ENCODE measurements at places on chromosomes 1 and 21.
A peak's percentile ranks its signal among the peaks of the same experiment; 100 is the strongest.

- DNase-seq: no peak
These were observed 20.5 kb upstream of the THRAP3 start for GRCh38 chr1:36203554-36204346.

DNA sequence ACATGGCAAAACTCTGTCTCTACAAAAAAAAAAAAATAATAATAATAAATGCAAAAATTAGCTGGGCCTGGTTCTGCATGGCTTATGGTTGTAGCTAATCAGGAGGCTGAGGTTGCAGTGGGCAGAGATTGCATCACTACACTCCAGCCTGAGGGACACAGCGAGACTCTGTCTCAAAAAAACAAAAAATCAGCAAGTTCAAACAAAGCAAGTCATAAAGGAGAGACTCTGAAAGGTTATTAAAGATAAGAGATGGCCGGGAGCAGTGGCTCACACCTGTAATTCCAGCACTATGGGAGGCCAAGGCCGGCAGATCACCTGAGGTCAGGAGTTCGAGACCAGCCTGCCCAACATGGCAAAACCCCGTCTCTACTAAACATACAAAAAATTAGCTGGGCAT, 28.8 kb downstream of the COP1 start:
- no peak for DNase-seq

- peak; percentile 77 for DNase-seq
These were observed 476.7 kb upstream of the CAMK1G start for GRCh38 chr1:209106861-209107260.

- peak; percentile 83 for DNase-seq
These were observed 699 bp upstream of the NES start for GRCh38 chr1:156677616-156678596.

GRCh38 chr1:169041366-169041765, 65.1 kb upstream of the ATP1B1 start:
- no peak for DNase-seq

- peak; percentile 18 for DNase-seq
These were observed 2.4 kb downstream of the LSS start for GRCh38 chr21:46226146-46226545.

- no peak for DNase-seq
These were observed 163.7 kb downstream of the NTMT2 start for GRCh38 chr1:170309389-170310013.

- DNase-seq: peak; percentile 44
These were observed 776 bp downstream of the KDM1A start for GRCh38 chr1:23019863-23020625.

DNA sequence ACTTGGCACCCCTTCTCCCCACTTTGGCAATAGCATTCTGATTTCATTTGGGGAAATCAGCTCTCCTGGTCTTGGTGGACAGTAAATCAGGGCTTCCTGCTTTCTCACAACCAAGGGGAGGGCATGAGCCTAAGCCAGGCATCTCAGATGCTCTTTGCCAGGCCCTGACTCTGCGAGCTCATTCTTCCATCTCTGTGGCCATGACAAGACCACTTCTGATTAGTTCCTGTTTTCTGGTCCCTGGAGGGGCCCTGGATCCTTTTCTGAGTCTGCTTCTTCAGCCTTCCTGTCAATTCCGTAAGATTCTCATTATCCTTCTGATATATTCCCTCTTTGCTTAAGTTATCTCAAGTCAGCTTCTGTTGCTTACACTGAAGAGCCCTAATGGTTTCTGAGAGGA, 210.4 kb downstream of the HIVEP3 start:
- no peak for DNase-seq

GRCh38 chr1:22184892-22185612, 42.2 kb upstream of the WNT4 start:
- DNase-seq: no peak

DNA sequence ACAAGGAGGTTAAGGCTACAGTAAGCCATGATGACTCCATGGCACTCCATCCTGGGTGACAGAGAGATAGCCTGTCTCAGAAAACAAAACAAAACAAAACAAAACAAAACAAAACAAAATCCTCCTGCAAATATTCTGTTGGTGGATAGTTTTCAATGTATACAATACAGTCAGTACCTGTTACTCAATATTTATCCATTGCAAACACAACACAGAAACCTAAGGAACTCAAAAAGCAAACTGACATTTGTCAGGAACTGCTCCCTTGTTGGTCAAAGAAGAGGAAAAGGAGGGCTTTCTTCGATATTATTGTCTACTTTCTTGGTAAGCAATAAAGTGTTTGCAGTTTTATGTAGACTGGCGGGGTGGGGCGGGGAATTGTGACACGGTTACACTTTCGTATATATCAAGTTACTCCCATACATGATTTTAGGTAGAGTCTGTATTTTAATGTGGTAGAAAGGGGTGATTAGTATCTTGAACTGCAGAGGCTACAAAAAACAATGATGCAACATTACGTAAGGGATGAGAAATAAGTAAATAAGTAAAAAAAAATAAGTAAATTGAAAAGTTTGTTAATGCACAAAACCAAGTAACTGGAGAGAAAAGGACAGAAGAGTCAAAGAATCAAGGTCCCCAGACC, 31.8 kb downstream of the APP start:
- no peak for DNase-seq
